Hypothalamus (tissue), 51 donors: ENCODE measurements at places on chromosomes 4 and X.

- no peak for DNase-seq
These were observed 191.4 kb downstream of the PPP3CA start for GRCh38 chr4:101155945-101156344.

- DNase-seq: no peak
These were observed 176.8 kb downstream of the LARP7 start for GRCh38 chr4:112813790-112814189.

DNA sequence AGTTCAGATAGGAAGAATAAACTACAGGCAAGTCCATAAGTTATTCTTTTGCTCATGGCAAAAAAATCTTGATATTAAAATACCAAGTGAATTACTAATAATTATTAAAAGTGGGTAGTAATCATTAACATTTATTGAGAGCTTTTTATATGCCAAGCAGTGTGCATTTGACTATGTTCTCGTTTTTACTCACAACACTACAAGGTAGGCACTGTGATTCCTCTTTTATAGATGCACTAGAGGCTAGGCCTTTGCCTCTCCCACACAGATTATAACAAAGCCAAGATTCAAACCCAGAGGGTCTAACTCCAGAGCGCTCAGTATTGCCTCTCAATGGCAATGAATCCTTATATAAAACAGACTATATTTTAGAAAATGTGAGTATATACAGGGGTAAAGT is 254.2 kb downstream of the NAF1 start:
- DNase-seq: no peak

DNA sequence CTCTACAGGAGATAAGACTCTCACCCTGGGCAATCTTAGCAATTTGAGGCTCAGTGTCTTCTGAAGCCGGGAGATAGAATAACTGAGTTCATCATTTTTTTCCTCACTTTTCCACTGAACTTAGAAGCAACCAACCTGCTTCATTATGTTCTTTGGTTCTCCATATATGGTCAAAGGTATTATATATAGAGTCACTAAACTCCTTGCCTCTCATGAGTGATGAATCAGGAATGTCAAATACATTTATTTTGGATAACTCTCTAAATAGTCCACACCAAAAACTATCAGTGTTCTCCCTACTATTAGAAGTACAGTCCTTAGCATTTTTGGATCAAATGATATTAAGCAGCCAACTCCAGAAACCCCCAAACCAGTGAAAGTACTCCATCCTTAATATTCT is 421.5 kb upstream of the EPHA5 start:
- DNase-seq: no peak

DNA sequence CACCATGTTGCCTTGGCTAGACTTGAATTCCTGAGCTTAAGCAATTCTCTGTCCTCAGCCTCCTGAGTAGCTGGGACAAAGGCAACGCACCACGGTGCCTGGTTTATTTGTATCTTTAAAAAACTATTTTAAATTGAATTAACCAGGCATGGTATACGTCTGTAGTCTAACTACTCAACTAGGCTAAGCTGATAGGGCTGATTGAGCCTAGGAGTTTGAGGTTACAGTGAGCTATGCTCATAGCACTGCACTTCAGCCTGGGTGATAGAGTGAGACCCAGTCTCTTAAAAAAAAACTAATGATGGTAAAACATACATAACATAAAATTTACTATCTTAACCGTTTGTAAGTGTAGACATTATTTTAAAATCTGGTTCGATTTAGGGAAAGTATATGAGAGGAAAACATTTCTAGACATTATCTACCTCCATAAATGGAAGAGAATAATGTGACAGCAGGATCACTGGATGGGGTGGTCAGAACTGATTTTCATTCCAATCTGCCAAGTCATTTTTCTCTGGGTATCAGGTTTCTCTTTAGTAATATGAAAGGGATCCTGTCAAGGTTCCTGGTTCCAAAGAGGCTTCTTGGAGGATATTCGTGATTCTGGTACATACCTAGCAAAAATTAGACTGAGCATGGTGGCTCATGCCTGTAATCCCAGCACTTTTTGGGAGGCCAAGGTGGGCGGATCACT is 8.7 kb upstream of the ITGB1BP2 start:
- DNase-seq: no peak

GRCh38 chrX:65697915-65698796 is 30.7 kb downstream of the MSN start:
- no peak for DNase-seq

GRCh38 chrX:107678957-107679740 is 50.8 kb downstream of the PRPS1 start:
- no peak for DNase-seq

GRCh38 chrX:71945237-71945805 is 34.7 kb downstream of the NHSL2 start:
- no peak for DNase-seq

- DNase-seq: no peak
These were observed 646 bp downstream of the TIGD4 start for GRCh38 chr4:152778656-152779512.

- DNase-seq: no peak
These were observed 153.0 kb upstream of the RPS6KA6 start for GRCh38 chrX:84340968-84341367.

DNA sequence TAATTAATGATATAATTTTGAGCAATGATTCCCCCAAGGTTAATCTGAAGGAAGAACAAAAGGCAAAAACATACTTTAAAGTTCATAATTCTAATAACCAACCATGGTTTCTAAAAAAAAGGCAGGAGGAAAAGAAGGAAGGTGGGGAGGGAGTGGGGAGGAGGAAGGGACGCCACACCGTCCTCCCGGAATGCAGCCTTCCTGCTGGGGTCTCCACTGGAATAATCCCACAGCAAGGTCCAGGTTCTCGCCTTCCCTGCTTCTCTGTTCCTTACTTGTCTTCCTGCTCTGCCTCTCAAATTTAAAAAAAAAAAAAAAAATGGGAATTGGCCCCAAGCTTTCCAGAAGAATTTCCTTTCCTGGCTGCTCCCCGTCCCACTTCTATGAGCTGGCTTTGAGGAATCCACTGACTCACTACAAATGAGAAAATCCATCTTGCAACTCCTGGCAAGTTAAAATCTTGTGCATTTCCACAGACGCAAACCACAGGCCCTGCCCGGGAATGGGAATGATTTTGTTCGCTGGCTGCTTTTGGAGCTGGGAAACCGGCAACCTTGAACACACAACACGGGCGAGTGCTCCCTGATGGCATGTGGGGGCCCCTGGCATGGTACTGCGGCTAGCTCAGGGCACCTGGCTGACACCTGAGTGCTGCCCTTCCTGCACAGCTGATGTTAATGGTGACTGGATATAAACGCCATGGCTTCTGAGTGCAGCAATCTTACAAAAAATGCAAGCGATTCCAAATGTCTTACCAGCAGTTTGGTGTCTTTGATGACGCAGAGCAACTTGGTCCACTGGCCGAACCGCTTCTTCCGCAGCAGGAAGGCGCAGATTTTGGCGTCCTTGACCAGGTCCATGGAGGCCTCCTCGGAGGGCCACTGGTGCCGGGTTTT is 97.0 kb downstream of the AFAP1 start:
- DNase-seq: no peak

GRCh38 chrX:93322110-93322509 is 351.3 kb downstream of the NAP1L3 start:
- DNase-seq: no peak

GRCh38 chr4:98527534-98528269 is 130.7 kb downstream of the TSPAN5 start:
- no peak for DNase-seq

- DNase-seq: peak; percentile 73
These were observed 28.0 kb downstream of the SCD5 start for GRCh38 chr4:82770607-82771006.

DNA sequence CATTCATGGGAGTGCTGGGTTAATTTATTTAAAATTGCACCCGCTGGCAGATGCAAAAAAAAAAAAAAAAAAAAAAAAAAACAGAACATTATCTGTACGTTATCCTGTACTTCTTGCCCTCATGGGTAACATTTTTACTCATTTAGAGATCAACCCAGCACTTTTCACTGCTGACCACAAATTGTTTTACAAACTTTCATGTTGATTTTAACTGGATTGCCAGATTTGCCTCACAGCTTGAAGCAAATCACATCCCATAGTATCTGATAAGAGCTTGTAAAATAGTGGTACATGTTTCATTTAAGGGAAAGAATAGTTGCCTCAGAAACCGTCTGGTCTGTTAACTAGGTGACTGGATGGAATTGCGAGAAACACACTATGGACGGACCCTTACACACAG is 640.8 kb downstream of the TRIML1 start:
- DNase-seq: no peak

DNA sequence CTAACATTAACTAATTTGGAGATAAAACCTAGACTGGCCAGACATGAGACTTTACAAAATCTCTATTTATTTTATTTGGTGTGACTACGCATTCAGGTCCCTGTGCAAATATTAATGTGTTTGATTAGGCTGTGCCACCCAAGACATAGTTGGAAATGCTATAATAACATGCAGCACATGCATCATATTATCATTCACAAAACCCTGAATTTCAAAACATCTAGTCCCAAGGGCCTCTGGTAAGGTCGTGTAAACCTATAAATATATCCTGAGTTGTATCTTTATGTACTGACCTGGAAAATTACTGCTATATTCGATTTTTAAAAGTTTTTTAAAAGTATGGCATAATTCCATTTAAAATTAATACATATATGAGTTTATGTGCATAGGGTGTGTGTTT is 47.1 kb upstream of the FAT4 start:
- no peak for DNase-seq

GRCh38 chr4:154491341-154492271 is at the start of gene DCHS2:
TSS of gene DCHS2 (minus strand) at chr4:154491799. CDS start at chr4:154491355, 444 bp downstream.
- no peak for DNase-seq

GRCh38 chrX:9503261-9503660 is 38.4 kb downstream of the TBL1X start:
- no peak for DNase-seq

DNA sequence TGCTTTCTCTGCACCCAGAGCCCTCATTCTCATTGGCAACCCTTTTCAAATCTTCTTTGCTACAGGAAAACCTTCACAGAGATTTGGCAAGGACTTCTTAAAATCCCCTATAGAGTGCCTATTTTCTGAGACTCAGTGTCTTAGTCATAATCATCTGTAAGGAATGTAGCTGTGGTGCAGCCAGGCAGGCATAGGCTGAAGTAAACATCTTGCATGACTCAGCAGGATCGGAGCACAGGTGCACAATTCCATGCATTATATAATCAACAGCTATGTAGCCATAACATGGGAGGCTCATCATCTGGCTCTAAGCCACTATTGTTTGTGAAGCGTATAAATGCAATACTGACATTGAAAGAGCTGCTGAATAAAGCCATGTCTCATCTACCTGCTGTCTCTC is 368.8 kb downstream of the MAGEE1 start:
- DNase-seq: no peak

DNA sequence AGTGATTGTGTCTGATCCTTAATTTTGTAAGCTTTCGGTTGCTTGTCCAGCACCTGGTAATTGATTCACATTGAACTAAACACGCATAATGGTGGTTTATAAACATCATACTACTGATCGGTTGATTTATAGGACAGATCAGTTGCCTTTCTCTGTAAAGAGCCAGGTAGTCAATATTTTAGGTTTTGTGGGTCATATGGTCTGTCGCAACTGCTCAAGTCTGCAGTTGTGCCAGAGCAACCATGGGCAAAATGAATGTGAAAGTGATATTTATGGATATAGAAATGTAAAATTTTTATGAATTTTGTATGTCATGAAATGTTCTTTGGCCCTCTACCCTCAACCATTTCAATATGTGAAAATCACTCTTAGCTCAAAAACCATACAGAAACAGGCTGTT is 8.9 kb downstream of the JADE1 start:
- DNase-seq: no peak

DNA sequence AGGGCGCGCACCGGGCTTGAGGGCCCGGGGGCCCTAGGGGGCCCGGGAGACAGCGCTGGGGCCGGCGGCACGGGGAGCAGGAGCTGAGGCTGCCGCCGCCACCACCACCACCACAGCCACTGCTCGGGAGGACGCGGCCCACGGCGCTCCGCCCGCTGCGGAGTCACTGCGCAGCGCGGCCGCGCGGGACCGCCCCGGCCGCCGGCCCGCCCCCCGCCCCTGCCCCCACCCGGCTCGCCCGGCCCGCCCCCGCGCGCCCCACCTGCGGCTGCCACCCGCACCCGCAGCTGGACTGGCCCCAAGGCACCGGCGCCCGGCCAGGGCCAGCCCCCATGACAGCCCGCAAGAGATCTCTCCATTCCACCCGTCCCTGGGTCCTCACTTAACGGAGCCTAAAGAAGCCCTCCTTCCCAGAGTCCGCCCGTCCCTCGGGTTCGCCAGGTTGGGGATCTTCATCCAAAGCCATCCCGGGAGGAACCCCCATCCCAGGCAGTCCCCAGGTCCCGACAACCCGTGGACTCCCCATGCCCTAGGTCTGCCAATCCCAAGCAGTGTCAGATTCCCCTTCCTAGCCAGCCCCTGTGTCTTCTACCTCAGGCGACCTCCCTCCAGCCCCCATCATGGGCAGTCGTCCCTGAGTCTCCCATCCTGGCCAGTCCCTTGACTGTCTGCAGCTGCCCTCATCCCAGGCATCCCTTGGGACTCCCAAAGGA is 40.0 kb upstream of the IQSEC2 start:
- no peak for DNase-seq

DNA sequence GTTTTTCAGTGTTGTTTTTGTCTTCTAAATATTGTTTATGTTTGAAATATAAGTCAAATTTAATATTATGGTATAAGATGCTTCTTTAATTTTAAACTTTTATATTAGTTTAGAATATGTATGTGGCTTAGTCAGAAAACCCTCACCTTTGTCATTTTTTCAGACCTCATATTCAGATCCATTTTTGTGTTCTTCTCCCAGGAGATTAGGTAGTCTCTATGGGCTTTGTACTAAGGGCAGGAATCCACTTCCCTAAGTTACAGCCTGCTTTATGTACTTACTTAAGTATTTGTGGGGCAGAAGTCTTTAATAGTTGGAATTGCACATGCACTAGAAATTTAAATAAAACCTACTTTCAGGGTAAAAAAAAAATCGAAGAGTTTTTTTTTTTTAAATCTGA is 63.5 kb upstream of the TENM3 start:
- DNase-seq: no peak

DNA sequence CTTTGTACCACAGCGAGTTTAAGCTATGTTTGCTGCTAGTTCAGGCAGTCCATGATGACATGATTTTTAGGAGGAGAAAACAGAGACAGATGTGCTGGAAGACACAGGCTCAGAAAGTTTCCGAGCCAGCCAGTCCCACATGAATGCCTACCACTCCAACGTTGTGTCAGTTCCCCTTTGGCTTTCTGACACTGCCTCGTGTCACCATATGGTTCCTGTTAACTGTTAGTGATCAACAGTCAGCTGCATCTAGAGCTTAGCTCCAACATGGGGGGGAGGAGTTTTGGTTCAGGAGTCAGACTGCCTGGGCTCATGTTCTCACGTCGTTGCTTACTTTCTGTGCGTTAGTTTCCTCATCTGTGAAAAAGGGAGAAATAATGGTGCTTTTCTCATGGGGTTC is 343.7 kb downstream of the MID1IP1 start:
- no peak for DNase-seq

DNA sequence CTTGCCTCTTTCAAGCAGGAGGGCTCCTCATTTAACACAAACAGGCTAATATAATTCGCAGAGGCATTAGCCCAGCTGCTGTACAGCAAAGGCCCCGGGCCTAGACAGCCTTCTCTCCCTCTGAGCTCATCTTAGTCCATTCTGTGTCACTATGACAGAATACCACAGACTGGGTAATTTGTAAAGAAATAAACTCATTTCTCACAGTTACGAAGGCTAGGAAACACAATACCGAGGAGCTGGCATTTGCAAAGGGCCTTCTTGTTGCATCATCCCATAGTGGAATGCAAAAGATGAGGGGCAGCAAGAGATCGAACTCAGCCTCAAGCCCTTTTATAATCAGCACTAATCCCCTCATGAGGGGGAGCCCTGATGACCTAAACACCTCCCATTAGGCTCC is 48.5 kb downstream of the TSPAN5 start:
- no peak for DNase-seq

GRCh38 chr4:21742326-21742725 is 206.2 kb downstream of the KCNIP4 start:
- no peak for DNase-seq
